Uterine smooth muscle cell (primary cell): ENCODE measurements at places on chromosomes 5 and 9. TPM values are rescaled to one million over a fixed set of nuclear protein-coding genes. Genes with fewer than 3 reads are reported as not detected.

The LCN10 gene
- not detected in 2 replicates for total RNA-seq

The MVB12B gene
- 3.5 and 3.8 TPM in 2 replicates for total RNA-seq

The GRAMD2B gene
- total RNA-seq, result 11.5 and 17.0 TPM in 2 replicates

The NEUROG1 gene
- total RNA-seq, result not detected in 2 replicates

The CCL27 gene
- 0.11 TPM in 1 of 2 replicates, not detected in the other for total RNA-seq

The TNFSF8 gene
- not detected in 2 replicates for total RNA-seq

The CCDC152 gene
- 0.50 and 1.2 TPM in 2 replicates for total RNA-seq

The IRX2 gene
- under 0.01 and 0.11 TPM in 2 replicates for total RNA-seq

The LCN6 gene
- not detected in 2 replicates for total RNA-seq

The HTR1A gene
- not detected in 2 replicates for total RNA-seq

The CATSPER3 gene
- 0.12 and 0.22 TPM in 2 replicates for total RNA-seq

The GAS1 gene
- total RNA-seq, result 22.8 and 40.2 TPM in 2 replicates

The GCNT1 gene
- total RNA-seq, result 19.6 and 24.5 TPM in 2 replicates

The BTNL8 gene
- total RNA-seq, result not detected in 2 replicates

The TAF11L12 gene
- total RNA-seq, result not detected in 2 replicates

The MRPS30 gene
- total RNA-seq, result 68.4 and 85.7 TPM in 2 replicates

The GCNT4 gene
- total RNA-seq, result 1.4 TPM in 2 replicates
